ENCODE measurements at places on chromosomes 11 and 22.

DNA sequence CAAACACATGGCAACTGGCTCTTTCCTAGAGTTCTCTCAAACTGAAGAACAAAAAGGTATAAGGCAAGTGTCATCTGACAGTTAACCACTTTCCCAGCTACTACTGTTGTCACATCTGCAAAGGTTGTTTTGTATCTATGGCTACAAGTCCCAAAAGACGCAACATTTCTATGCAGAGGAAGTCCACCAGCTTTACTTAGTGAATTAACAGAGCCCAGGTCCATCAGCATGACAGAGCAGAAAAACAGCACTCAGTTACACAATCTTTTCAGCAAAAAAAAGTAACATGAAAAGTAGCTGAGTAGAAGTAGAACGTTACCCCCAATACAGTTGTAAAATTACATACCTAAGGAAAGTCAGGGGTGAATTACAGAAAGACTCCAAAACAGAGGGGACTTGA is 12.1 kb downstream of the CPSF7 start:
- no peak for DNase-seq

GRCh38 chr11:113277907-113278306 is 36.5 kb upstream of the TTC12 start:
- DNase-seq: no peak

- DNase-seq: no peak
These were observed 2.2 kb downstream of the SLC3A2 start for GRCh38 chr11:62882788-62883501.

DNA sequence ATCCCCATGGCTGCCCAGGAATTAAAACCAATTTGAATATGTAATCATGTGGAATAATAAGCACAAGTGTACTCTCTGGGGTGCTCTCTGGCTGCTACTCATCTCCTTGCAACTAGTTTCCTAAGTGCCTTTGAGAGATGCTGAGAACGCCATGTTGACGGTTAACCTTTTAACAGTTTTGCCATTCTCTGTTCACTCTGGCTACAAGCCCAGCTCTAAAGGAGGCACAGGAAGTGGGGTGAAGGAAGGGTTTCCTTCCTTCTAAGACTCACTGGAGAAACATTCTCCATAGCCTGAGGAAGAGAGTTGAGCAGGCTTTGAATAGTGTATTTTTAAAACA is 122.0 kb upstream of the ZC3H12C start:
- DNase-seq: peak; percentile 83

DNA sequence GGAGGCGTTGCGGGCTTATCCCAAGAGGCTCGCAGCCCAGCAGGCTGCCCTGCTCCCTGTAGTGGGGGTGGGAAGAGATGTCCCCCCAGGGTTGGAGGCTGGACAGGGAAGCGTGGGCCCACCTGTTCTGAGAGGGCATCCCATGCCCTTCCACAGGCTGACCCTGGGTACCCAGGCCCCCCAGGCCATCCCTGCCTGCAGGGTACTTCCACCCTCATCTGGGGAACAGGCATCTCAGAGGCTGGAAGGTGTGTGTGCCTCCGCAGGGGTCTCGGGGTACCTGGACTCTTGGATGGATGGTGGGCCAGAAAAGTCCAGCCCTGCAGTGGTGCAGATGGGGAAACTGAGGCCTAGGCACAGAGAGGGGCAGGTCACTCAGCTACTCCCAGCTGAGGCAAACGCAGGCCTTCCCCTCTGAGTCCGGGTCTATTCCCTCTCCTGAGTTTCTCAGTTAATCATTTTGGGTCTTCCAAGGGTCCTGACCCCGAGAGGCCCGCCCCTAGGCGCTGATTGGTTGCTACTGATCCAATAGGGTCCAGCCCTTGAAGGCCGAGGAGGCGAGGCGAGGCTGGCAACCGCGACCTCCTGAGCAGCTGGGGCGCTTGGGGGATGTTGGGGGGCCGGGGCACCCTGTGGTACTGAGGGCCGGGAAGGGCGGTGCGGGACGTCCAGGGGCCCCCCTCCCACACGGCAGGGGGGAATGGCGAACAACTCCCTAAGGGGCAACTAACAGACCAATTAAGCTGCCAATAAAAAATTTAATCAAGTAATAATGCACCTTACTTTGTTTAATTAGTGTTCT is 23.8 kb downstream of the FLRT1 start:
- no peak for DNase-seq

DNA sequence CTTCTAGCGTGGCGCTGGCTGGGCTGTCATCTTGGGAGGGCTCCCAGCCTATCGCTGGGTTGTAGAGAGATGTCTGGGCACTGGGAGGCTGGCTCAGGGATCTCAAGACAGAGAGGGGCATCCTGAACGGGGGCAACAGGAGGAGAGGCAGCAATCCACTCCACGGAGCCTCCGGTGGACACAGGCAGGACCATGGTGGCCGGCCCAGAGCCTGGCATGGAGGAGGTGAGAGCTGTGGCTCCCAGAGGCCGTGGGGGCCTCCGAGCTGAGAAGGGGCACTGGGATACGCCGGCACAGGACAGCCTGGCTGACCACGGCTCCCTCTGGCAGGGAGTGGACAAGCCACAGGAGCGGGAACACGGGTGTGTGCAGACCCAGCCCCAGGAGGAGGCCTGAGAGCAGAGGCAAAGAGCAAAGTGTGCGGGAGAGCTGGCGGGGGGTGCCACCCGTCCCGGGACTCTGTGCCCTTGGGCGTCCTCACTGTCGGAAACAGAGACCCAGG is 9.1 kb downstream of the MRGPRF start:
- DNase-seq: no peak

GRCh38 chr11:35377262-35377661 is 42.1 kb downstream of the SLC1A2 start:
- DNase-seq: no peak

GRCh38 chr11:32963721-32964120 is 52.0 kb upstream of the DEPDC7 start:
- no peak for DNase-seq

- DNase-seq: no peak
These were observed 26.1 kb upstream of the TTLL12 start for GRCh38 chr22:43213051-43213450.

- no peak for DNase-seq
These were observed 141.3 kb downstream of the ST3GAL4 start for GRCh38 chr11:126496576-126497337.

GRCh38 chr11:71356280-71356876 is 91.8 kb downstream of the DHCR7 start:
- no peak for DNase-seq

DNA sequence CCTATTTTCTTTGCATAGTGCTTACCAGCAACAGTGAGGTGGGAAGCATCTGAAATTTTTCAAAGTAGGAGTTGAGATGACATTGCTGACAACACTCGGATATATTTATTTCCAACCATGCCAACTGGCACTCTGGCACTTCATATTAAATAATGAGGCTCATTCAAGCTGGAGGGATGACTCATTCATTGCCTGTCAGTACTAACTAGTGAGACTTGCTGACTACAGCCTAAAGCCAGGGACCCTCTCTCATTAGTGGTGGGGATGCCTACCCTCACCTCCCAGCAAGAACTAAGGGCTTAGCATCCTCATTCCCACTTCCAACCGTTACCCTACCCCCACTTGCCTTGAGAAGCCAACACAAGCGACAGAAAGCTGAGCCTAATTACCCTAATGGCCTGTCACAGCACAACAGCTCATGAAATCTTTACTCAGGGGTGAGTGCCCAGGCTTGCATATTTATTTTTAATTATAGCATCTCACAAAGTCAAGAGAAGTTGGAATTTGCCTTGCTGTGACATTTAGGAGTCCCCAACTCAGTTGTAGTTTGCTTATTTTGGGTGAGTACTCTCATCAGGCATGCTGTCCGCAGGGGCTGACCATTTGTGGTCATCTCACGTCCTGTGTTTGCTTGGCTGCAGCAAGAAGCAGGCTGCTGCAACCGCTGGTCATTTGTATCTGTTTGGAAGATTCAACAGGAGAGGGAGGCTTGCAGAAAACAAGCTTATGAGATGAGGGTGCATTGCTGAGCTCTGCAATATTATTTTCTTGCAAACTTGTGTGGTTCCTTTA is 181.6 kb upstream of the POU2AF2 start:
- DNase-seq: peak; percentile 61

DNA sequence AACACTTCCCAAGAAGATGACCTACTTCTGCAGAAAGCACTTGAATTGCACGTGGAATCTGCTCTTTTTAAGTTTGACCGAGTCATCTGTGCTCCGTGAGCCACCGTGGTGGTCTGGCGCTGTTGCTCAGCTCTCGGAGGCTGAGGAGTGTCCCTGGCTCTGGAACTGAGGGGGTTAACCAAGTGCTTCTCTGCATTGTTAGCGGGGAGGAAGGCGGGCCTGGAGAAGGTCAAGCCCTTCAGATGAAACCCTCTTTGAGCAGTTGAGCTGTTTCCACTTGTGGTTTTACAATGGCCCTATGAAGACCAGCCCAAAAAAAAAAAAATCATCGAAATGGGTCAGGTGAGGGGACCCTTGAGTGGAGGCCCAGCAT is 286.4 kb downstream of the NTM start:
- DNase-seq: no peak

DNA sequence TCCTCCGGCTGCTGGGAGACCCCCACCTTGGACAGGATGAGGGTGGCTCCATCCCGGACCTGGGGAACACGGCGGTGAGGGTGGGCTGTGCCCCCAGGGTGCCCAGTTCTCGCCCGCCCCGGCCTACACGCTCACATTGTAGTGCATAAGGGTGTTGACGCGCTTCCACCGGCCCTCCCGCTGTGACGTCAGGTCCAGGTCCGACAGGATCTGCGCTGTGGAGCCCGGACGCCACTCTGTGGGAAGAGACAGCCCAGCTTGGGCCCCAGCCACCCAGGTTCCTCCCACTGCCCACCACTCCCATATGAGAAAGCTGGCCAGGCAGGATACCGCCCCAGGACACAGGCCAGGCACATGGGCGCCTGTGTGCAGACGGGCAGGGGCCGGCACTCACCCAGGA is 8.3 kb upstream of the MAPK11 start:
- DNase-seq: no peak

DNA sequence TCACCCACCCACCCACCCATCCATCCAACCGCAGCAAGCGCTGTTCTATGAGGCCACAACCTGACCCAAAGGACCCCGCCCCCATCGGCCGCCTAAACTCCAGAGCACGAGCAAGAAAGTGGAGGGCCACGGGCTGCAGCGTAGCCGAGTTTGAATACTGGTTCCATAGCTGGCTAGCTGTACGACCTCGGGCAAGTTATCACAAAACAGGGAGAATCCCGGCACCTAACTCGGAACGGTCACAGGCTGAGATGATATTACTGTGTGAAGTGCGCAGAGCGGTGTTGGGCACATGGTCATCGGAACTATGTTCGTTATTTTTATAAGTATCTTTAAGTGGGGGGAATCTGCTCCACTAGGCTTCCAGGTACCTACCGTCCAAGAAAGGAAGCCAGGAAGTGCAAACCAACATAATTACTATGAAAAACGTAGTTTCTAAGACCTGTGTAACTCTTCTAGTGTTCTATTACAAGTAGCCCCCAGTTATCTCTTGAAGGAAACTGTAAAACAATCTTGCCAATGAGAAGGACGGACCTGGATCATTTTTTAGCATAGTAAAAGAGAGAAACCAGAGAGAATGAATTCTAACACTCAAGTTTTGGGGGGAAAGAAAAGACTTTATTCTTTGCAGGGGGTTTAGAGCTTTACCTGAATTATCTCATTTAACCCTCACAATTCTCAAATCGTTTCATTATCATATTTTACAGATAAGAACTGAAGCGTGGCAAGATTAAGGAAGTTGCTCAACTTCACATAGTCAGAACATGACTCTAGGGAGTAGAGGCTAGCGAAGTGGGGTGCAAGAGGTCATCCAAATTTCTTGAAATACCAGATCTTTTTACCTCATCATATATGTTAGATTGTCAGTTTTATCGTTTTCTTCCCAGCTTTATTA is 663 bp upstream of the BUD13 start:
- DNase-seq: no peak

GRCh38 chr11:57493507-57494503 is 21.7 kb downstream of the SLC43A1 start:
- peak; percentile 18 for DNase-seq

DNA sequence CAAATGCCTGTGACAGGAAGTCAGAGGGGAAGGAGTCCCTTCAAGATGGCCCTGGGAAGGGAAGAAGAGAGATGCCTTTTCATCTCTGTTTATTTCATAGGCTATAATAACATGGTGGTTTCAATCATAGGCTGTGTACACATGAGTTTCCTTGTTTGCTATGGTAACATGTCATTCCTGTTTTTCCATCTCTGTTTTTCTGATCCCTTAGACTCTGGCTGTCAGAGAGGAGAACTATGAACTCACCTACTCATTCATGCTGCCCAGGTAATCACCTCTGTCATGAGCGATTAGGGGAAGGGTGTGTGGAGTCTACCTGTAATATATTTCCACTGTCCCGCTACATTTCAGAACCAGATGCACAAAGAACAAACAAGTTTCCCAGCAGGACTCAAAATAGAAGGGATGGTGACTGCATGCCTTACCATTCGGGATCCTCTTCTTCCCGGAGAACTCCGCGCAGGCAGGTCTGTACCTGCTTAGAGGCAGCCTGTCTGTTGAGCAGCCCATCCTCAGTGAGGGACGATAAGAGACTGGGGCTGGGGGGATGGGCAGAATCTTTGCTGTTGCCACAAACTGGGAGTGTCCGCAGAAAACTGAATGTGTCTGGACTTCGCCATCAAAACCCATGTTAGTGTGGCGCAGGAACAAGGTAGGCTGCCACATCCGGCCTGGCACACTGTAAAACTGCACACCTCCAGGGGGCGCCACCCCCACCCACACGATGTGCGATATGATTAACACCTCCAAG is 7.1 kb upstream of the PEX26 start:
- DNase-seq: no peak

DNA sequence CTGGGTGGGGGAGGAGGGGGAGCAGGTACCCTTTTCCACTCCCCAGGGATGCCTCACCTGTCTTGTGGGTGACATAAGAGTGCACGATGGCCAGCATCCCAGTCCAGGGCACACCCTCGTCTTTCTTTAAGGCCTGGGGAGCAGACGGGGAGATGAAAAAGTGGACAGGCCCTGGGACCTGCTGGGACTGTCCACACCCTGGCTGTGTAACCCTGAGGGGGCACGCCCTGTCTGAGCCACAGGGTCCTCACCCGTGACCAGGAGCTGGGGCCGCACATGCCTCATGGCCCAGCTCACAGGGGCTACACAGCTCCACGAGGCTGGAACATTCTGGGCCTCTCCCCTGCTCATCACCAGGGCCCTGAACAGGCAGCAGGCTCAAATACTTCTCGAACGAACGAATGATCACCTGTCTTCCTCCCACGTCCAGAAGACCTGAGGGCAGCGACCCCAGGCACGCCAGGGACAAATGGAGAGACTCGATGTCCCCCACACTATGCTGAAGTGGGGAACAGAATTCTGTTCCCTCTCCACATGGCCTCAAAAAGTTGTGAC is 123.9 kb downstream of the PHF21B start:
- DNase-seq: no peak

Data from RPMI7951 (cell line).